ENCODE measurements at places on chromosomes 7 and 10.

GRCh38 chr10:105585753-105586152 lies 944.7 kb downstream of the SORCS3 start:
- no peak for DNase-seq

DNA sequence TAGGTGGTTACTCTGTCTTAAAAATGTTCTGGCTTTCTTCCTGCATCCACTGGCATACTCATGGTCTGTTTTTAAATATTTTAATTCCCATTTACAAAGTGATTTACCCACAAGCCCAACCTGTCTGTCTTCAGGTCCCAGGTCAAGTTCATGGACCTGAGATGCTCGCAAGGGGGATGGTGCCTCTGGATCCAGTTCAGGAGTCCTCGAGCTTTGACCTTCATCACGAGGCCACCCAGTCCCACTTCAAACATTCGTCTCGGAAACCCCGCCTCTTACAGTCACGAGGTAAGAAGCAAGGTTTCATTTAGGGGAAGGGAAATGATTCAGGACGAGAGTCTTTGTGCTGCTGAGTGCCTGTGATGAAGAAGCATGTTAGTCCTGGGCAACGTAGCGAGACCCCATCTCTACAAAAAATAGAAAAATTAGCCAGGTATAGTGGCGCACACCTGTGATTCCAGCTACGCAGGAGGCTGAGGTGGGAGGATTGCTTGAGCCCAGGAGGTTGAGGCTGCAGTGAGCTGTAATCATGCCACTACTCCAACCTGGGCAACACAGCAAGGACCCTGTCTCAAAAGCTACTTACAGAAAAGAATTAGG lies 8.7 kb downstream of the ZKSCAN1 start:
- no peak for DNase-seq

DNA sequence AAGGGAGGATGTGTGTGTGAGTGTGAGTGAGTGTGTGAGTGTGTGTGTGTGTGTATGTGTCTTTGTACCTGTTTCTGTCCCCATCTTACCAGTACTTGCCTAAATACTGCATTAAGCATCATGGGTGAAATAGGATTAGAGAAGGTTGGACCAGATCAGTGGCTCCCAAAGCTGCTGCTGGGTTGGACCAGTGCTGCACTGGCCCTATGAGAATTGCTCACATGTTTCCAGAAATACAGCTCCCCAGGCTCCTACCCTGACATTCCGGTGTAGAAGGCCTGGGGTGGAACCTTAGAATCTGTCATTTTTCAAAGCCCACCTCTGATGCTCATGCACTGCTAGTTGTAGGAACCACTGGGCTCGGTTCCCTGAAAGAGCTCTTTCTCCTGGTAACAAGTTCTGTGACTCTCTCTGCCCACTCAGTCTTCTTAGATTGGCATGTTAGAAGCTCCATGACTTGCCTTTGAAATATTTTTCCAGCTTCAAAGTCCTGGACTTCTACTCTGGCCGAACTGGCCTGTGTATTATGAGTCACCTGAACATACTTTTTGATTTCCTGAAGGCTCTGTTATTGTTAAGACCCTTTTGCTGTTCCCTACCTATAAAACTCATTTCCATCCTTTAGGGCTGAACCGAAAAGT lies 224.7 kb downstream of the CUX1 start:
- DNase-seq: no peak

DNA sequence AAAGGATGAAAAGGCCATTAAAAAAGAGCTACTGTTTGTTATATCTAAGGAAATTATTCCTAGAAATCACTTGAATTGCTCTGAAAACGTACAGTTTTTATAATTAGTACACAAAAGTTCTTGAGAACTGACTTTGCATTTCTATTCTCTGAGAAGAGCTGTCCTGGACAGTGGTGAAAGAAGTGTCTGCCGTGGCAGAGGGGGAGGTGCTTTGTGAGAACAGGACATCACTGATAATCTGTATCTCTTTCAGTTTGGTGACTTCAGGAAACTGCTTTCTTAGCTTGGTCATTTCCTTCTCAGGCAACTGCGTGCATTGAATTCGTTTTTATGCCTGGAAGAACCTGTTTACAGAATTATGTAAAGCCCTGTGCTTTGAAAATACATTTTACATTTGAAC lies 52.1 kb downstream of the POLL start:
- no peak for DNase-seq

- DNase-seq: no peak
Observed at GRCh38 chr7:112994656-112995055, 92.0 kb downstream of the GPR85 start.

GRCh38 chr10:127907411-127908105 lies 655 bp downstream of the PTPRE start:
- no peak for DNase-seq

DNA sequence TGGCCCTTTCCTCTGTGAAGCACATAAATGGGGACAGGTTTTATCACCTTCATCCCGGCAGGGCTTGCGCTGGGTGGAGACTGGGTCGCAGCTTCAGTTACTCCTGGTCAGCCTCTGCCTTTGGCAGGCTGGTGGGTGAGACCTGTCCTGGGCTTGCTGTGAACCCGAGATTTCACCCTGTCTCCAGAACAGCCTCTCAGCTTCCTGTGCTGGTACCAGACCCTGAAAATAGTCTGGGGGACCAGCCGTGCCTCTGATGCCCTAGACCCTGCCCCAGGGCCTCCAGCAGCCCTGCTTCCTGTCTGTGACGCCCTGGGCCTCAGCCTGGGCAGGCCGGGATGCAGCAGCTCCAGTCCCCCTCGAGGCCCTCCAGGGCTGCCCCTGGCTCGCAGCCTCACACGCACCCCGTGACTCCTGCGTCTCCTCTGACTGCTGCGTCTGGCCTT lies 13.2 kb upstream of the PWWP2B start:
- DNase-seq: no peak

GRCh38 chr10:124417895-124418725 lies 613 bp downstream of the OAT start:
- DNase-seq: peak; percentile 24

DNA sequence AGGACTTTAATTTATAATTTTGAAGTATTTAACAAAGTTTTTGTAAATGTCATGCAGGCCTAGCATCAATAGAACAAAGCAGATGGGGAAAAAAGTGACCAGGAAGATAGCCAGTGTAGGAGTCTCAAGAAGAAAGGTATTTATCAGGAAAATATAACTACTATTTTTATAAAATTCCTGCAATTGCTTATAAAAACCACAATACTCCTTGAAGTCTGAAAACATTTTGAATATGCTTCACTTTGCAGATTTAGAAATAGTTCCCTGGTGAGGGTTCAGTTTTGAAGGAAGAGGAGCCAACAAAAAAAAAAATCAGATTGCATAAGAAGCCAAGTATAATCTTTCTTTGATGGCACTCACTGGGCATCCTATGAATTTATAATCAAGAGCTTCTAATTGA lies 34.1 kb downstream of the MTERF1 start:
- no peak for DNase-seq

DNA sequence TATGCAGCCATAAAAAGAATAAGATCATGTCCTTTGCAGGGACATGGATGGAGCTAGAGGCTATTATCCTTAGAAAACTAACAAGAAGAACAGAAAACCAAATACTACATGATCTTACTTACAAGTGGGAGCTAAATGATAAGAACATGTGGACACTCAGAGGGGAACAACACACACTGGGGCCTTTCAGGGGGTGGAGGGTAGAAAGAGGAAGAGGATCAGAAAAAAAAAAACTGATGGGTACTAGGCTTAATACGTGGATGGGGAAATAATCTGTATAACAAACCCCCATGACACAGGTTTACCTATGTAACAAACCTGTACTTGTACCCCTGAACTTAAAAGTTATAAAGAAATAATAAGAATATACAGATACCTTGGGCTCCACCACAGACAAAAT lies 514.2 kb downstream of the ARL4A start:
- DNase-seq: no peak

GRCh38 chr10:118729641-118730258 lies 25.0 kb downstream of the CACUL1 start:
- DNase-seq: no peak

DNA sequence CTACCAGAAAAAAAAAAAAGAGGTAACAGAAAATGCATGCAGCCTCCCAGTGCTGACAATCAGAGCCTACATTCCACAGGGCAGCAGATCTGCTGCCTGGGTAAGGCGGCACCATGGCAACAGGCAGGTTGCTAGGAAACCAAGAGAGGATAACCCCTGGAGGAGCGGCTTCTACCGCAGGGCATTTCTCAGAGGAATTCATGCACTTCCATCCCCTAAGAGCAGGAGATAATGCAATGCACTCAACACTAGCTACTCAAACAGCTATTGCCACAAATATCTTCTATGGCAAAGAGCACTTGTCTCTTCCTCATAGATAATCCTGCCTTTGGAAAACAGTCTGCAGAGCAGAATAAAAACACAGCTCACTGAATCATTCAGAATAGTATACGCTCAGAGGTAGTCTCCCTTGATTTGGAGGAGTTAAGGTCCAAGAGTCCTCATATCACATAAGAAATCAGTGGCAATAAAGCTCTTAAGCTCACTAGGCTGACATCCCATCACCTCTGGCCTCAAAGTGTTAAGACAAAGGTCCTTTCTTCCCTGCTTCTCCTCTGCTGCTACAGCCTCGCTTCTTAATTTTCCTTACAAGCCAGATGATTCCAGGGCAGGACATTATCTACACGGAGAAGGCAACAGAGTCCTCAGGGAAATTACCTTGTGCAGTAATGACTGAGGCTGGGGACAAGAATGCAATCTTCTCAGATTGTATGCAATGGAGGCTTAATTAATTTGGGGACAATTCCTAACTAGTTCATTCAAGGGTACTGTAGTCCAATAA lies 10.7 kb downstream of the PSAP start:
- DNase-seq: no peak

DNA sequence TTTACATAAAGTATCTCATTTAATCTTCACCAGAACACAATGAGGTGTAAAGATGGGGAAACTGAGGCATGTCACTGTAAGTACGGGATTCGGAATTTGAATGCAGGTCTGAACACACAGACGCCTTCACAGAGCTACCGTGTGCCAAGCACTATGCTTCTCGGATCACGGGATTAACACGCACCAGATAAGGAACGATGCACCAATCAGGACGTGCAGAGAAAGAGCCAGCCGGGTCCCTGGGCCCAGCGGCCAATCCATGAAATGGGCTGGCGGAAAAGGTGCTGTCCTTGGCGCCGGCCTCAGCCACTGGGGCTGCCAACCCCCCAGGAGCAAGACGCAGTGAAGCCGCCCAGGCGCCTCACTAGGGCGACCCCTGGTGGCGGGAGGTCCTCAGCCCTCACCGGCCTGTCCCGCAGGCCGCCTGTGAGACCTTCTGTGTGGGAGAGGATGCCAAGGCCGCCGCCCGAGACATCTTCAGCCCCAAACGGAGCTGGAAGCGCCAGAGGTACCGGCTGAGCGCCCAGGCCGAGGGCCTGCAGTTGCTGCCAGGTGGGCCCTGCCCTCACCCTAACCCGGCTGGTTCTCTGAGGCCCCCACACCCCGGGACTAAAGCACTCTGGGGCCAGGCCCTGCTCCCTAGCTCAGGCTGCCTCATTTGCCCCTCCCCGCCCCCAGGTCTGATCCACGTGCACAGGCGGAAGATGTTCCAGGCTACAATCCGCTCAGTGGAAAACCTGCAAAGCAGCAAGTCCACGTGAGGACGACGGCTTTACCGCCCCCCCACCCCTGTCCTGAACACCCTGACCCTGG lies 15.6 kb downstream of the ATG9B start:
- peak; percentile 84 for DNase-seq
